ENCODE measurements at places on chromosomes 11 and 22. TPM values are rescaled to one million over a fixed set of nuclear protein-coding genes. Genes with fewer than 3 reads are reported as not detected.

The SHANK2 gene
- 0.29 TPM for total RNA-seq

The LRRC4C gene
- not detected for total RNA-seq

The C11orf16 gene
- not detected for total RNA-seq

The TCN1 gene
- not detected for total RNA-seq

The SERPING1 gene
- 840 TPM for total RNA-seq

The MUC6 gene
- not detected for total RNA-seq

The MS4A12 gene
- total RNA-seq, result not detected

The PHF21B gene
- total RNA-seq, result not detected

The USP2 gene
- total RNA-seq, result not detected

The ARFIP2 gene
- 39.4 TPM for total RNA-seq

The UPB1 gene
- total RNA-seq, result not detected

The CCDC81 gene
- total RNA-seq, result not detected

The P2RY6 gene
- not detected for total RNA-seq

The SCGB1D2 gene
- total RNA-seq, result not detected

The MRGPRE gene
- total RNA-seq, result not detected

The CCDC87 gene
- total RNA-seq, result 0.44 TPM

All from cardiac ventricle fibroblast (primary cell).